ENCODE measurements at places on chromosomes 5 and 9. TPM values are rescaled to one million over a fixed set of nuclear protein-coding genes. Genes with fewer than 3 reads are reported as not detected.

The BARX1 gene
- total RNA-seq = 15.6 TPM

The PCDHA5 gene
- under 0.01 TPM for total RNA-seq

DNA sequence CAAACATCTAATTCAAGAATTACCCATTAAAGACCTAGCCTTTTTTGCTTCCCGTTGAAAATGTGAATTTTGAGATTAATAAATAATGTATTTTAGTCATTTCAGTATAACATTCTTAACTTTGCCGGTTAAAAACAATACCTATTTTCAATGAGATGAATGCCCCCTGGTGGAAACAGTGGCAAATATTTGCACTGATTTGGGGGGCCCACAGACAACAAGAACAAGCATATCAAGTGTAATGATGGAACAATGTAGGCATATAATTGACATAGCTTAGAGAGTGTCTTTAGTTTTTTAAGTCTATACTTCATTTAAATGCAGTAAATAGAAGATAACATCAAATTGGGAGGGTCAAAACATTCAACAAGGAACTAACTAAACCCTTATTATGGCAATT is 111.9 kb downstream of the NTRK2 start:
- H3K4me3 ChIP-seq = no peak overlapping the region
- H3K27me3 ChIP-seq = no peaks in the 10 kb centered on the region
- no peaks in the 10 kb centered on the region for H3K4me1 ChIP-seq
- DNase-seq = no peak
- H3K27ac ChIP-seq = no peak overlapping the region

GRCh38 chr5:113122053-113122452 is 145.5 kb downstream of the DCP2 start:
- peaks cover 26% of the 10 kb centered on the region for H3K4me1 ChIP-seq
- no peaks in the 10 kb centered on the region for H3K36me3 ChIP-seq
- H3K4me3 ChIP-seq = no peak overlapping the region

The ASTN2 gene
- 4.7 TPM for total RNA-seq

The CCNO gene
- total RNA-seq = 1.4 TPM

- H3K4me1 ChIP-seq = peaks cover 5% of the 10 kb centered on the region
Observed at GRCh38 chr5:173464813-173465212, 136.6 kb upstream of the STC2 start.

The ADAMTS19 gene
- not detected for total RNA-seq

DNA sequence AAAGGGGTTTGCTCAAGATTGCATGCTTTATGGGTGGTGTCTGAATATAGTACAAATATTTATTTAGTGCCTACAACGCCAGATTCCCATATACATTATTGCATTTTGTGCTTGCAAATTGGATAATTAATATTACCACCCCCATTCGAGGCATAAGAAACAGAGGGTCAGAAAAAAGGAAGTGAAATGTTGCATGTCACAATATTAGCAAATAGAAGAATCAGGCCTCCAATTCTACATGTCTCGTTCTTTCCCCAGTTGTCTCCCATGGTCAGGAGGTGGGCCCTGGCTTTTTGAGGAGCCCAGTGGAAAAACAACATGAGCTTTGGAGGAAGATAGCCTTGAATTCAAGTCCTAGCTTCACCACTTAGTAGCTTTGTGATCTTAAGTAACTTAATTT is 98.1 kb upstream of the CCDC112 start:
- no peaks in the 10 kb centered on the region for H3K36me3 ChIP-seq
- no peak overlapping the region for H3K4me3 ChIP-seq
- H3K27ac ChIP-seq = no peak overlapping the region
- no peak for DNase-seq
- H3K4me1 ChIP-seq = peaks cover 20% of the 10 kb centered on the region

GRCh38 chr5:4571248-4571948 is 568.7 kb upstream of the ADAMTS16 start:
- H3K36me3 ChIP-seq = no peaks in the 10 kb centered on the region
- DNase-seq = no peak
- H3K27me3 ChIP-seq = no peaks in the 10 kb centered on the region
- no peak overlapping the region for H3K27ac ChIP-seq

DNA sequence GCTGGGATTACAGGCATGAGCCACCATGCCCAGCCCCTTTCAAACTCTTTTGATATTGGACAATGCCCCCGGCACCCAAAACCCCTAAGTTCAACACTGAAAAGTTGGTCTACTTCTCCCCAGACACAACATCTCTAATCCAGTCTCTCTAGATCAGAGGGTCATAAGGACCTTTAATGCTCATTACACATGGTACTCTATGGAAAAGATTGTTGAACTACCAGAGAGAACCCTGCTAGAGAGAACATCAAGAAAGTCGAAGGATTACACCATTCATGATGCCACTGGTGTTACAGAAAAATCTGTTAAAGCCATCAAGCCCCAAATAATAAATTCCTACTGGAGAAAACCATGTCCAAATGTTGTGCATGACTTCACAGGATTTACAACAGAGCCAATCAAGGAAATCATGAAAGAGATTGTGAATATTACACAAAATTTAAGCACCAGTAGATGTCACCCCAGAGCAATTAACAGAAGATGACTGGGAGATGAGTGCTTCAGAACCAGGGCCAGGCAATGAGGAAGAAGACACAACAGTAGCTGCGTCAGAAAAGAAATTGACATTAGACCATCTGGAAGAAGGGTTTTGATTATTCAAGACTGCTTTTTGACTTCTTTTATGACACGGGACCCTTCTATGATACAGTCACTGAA is 28.3 kb upstream of the NIPAL4 start:
- H3K36me3 ChIP-seq = no peaks in the 10 kb centered on the region
- H3K27me3 ChIP-seq = no peaks in the 10 kb centered on the region
- H3K4me1 ChIP-seq = no peaks in the 10 kb centered on the region
- no peak overlapping the region for H3K27ac ChIP-seq
- no peak overlapping the region for H3K4me3 ChIP-seq
